ENCODE measurements at places on chromosomes 2 and 18.

- no peak for DNase-seq
Observed at GRCh38 chr2:43060390-43061016, 165.9 kb downstream of the ZFP36L2 start.

- DNase-seq: no peak
Observed at GRCh38 chr2:38000485-38001222, 75.3 kb downstream of the CYP1B1 start.

- DNase-seq: no peak
Observed at GRCh38 chr2:25690058-25690457, 16.7 kb upstream of the DTNB start.

- peak; percentile 24 for DNase-seq
Observed at GRCh38 chr2:30165050-30165520, 18.3 kb downstream of the YPEL5 start.

- DNase-seq: no peak
Observed at GRCh38 chr2:39020383-39020782, 100.5 kb downstream of the SOS1 start.

- no peak for DNase-seq
Observed at GRCh38 chr2:188966728-188967440, 7.3 kb upstream of the COL3A1 start.

- peak; percentile 26 for DNase-seq
Observed at GRCh38 chr18:46174342-46175041, 70.3 kb downstream of the HAUS1 start.

GRCh38 chr2:55154525-55155030 is 77.5 kb downstream of the CLHC1 start:
- no peak for DNase-seq

- DNase-seq: no peak
Observed at GRCh38 chr18:73766910-73767515, 380.6 kb downstream of the FBXO15 start.

DNA sequence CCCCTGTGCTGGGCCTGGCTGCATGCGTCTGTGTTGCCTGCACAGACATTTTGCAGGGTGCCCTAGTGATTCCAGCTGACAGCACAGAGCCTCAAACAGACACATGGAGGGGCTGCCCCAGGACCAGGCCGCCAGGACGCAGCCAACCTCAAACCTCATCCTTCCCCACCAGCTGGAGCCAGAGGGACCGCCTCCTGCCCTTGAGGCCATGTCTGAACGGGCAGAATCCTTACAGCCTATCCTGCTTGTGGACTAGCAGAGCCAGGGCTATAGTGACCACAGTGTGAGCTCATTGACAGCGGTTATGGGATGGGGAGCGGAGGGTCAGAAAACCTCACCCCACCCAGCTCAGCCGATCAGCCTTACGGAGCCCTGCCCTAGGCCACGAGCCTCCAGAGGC is 22.4 kb downstream of the ODC1 start:
- no peak for DNase-seq

- no peak for DNase-seq
Observed at GRCh38 chr2:16615246-16615645, 50.4 kb downstream of the CYRIA start.

DNA sequence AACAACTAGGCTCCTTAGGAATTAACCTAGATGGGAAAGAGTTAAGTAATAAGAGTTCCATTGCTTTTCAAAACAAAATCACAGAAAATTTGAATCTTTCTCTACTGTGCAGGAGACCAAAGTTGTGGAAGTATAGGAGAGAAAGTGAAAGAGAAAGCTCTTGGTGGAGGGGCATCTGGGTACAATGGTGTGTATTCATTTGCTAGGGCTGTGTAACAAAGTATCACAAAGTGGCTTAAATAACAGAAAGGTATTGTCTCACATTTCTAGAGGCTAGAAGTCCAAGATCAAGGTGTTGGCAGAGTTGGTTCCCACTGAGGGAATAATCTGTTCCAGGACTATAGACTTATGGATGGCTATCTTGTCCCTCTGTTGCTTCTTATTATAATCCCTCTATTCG is 50.5 kb upstream of the GORASP2 start:
- no peak for DNase-seq

DNA sequence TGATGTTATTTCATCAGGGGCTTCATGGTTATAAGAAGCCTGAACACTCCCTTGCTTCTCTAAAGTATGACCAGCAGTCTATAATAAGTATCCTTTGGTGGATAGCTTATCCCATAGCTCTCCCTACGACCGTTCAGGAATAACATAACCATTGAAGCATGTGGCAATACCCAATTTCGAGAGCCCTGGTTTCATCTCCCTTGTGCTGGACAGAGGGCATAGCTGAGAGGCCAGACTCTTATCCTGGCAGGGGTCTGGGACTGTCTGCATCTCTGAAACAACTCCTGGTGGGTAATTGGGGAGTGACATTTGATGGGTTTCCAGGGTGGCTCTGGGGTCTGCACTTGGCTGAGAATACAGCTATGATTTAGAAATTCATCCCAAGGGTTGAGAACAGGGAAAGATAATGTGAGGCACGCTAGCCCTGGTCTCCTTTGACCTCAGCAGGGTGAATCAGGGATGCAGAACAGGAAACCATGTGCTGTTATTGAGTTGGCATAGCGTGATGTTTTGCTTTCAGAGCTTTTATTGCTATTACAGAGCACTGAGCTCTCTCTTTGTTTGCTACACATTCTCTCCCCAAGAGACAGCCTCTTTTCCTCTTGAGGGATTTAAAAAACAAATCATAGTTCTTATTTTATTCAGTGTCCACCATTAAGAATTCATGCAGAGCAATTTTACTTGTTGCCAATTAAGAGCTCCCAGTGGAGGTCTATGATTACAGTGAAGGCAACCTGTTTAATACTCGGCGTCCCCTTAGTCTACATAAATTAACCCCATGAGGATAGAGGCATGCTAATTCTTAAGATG is 274.5 kb downstream of the NCKAP5 start:
- DNase-seq: no peak

DNA sequence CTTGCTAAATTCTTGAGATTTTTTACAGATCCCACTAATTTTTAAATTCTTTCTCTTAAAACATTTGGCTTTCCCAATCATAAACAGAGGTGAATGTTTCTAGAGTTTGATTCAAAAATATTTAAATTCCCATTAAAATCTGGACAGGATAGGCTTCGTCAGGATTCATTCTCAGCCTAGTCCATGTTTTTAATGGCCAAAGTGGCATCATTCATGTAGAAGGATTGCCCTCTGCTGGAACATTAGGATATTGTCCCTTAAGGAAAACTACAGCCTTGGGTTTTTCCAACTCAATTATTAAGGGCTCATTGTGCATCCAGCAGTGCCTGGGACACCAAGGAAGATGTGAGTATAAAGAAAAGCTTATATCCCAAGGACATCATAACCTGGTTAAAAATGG is 71.7 kb downstream of the TPGS2 start:
- DNase-seq: no peak

- no peak for DNase-seq
Observed at GRCh38 chr2:105239924-105240323, 1.6 kb upstream of the GPR45 start.

GRCh38 chr2:50513724-50514123 is 518.2 kb downstream of the NRXN1 start:
- DNase-seq: no peak

GRCh38 chr18:51157215-51157614 is 40.3 kb downstream of the MEX3C start:
- no peak for DNase-seq

DNA sequence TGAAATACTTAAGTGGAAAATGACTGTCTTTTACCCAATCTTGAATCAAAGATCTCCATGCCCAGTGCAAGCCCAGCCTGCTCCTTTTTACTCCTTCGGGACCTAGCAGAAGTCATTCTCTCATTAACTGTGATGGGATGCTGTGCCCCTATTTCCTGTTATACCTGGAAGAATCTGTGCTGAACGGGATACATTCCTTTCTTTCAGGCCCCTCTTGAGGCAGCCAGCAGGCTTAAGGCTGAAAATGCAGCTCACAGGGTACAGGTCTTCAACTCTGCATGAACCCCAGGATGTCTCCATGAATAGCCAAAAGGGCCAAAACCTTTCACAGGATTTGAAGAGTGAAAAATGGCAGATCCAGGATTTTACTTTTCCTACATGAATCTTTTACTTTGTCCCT is 784.8 kb upstream of the KLHL29 start:
- DNase-seq: no peak

- no peak for DNase-seq
Observed at GRCh38 chr2:121140734-121141133, 144.3 kb downstream of the TFCP2L1 start.

DNA sequence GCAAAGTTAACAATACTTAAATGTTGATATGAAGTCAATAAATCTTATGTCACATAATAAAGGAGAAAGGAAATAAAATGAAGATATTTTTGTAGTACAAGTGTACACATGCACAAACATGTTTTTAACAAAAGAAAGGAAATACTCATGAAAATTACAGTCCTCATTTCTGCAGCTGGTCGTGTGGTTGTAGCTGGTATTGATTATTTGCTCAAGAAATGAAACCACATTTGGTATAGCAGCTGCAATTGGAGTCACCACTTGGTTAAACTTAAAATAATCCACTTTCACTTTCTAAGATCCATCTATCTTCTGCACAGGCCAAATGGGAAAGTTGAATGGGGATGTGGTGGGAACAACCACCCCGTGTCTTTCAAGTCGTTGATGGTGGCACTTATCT is 580.5 kb upstream of the NRXN1 start:
- no peak for DNase-seq

GRCh38 chr2:191474464-191474863 is 203.5 kb upstream of the NABP1 start:
- no peak for DNase-seq

DNA sequence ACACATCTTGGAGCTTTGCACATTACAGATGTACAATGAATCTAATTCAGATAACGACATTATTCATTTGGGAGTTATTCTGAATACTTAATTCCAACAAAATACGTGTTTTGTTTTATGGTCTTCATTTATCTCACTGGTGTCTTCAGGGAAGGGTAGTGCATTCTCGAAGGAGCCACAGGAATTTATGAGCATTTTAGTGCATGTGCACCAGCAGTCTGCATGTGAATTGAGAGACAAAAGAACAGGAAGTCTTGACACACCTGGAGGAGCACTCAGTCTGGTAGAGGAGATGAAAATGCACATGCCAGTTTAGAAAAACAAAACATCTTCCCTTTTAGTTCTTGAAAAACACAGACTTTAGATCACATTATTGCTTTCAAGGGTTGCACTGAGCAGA is 228.7 kb downstream of the LRATD1 start:
- DNase-seq: no peak

DNA sequence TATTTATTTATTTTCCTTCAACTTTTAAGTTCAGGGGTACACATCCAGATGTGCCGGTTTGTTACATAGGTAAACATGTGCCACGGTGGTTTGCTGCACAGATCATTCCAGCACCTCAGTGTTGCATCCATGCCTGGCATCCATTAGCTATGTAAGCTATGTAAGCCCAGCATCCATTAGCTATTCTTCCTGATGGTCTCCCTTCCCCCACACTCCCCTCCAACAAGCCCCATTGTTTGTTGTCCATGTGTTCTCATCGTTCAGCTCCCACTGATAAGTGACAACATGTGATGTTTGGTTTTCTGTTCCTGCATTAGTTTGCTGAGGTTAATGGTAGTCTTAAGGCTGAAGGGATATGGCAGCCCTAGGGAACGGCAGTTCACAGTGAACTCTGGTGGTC is 203.4 kb downstream of the CTNNA2 start:
- DNase-seq: no peak

- DNase-seq: no peak
Observed at GRCh38 chr2:153667475-153667874, 188.9 kb upstream of the RPRM start.

GRCh38 chr2:192500550-192501200 is 305.9 kb upstream of the TMEFF2 start:
- DNase-seq: no peak

- DNase-seq: no peak
Observed at GRCh38 chr2:18611604-18612003, 22.2 kb upstream of the NT5C1B start.

DNA sequence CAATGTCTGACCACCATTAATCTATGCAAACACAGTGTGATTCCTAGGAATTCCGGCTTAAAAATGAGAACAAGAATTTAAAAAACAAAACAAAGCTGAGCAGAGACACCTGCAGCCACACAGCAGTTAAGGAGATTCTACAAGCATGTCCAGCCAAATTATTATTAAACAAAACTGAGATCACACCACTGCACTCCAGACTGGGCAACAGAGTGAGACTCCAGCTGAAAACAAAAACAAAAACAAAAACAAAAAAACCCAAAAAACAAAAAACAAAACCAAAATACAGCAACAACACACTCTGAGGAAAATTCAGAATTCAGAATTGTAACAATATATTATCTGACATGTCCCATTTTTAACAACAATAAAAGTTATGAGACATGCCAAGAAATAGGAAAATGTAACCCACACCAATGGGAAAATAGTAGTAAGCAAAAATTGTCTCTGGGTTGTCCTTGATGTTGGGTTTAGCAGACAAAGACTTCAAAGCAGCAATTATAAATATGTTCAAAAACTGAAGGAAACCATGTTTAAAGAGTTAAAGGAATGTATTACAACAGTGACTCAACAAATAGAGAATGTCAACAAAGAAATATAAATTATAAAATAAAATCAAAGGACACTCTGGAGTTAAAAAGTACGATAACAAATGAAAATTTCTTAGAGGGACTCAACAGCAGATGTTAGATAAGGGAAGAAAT is 19.7 kb downstream of the MYOM1 start:
- DNase-seq: no peak

DNA sequence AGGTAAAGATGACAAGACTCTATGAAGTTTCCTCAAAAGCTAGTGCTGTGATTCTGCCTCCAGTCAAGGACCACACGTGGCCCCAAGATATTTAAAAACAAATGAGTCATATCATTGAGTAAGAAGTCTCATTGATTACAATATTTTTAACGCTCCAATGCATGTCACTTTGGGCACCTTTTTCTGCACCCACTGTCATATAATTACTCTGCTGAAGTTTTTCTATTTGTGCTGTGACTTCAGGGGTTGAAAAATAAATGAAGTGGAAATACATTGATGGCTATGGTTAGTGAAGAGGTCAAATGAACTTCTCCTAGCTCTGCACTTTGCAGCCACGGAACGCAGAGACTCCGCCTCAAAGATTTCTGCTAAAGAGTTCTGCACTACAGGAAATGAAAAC is 344.3 kb upstream of the KYNU start:
- DNase-seq: no peak

GRCh38 chr2:8511868-8512612 is 169.8 kb upstream of the ID2 start:
- no peak for DNase-seq
